ENCODE measurements at places on chromosomes 11 and 22.

DNA sequence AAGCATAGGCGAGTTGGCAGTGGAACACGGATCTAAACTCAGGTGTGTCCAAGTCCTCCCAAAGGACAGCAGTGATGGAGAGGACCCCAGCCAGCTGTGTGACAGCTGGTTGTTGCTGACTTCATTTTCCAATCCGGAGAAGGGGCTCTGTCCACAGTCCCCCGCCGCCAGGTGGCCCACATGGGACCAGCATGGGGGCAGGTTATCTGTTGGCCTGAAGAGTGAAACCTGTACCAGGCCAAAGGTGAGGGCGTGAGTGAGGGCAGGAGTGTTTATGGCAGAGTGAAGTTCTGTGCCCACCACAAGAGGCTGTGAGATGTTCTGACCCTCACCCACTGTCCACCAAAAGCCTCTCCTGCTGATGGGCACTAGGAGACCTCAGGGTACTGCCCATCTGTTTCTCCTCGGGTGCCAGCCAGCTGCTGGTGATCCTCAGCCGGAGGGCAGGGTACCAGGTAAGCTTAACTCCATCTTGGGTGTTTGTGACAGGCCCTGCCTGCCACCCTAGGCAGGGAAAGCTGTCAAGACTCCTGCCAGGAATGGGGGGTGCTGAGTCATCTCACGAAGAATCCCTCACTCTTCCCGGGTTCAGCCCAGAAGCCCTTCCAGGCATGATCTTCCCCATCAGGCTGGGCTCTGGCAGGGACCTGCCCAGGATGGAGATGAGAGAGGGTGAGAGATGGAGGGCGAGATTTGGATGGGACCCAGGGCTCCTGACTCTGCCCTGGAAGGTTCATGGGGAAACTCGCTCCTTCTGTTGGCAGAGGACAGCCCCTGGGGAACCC, 15.5 kb upstream of the TAB1 start:
- DNase-seq = no peak

DNA sequence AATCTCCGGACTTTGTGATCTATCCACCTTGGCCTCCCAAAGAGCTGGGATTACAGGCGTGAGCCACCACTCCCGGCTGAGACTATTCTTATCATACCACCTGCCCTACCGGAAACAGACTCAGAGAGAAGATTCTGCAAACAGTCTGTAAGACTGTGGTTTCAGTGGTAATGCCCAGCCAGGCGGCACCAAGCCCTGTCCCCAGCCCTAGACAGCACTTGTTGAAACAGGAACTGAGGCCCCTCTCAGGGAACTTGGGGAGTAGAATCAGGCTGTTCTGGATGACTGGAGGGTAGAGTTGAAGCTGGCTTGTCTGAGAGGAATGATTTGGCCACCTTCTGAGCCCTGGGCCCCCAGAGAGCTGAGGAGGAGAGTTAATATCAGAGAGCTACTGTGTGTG, 1.3 kb upstream of the INSC start:
- no peak for DNase-seq

GRCh38 chr22:46309526-46310085, 12.9 kb downstream of the GTSE1 start:
- DNase-seq = no peak

DNA sequence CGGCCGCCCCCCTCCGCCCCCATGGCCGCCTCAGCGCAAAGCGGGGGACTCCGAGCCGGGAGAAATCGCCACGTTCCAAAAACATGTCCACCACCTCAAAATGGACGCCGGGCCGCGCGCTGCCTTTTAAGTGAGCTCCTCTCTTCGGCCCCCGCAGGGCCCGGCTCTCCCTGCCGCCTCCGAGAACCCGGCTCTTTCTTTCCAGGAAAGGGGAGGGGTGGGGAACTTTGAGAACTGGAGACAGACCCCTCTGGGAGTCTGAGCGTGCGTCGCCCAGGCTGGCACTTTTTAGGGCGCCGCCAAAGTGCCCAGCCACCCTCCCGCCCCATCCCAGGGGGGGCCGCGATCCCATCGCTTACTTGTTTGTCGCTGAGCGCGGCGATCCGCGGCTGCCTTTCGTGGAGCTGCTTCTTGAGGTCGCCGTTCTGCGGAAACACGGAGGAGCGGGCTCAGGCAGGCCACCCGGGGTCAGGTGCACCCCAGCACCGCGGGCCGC, 1.6 kb downstream of the PHF21B start:
- peak; percentile 89 for DNase-seq

DNA sequence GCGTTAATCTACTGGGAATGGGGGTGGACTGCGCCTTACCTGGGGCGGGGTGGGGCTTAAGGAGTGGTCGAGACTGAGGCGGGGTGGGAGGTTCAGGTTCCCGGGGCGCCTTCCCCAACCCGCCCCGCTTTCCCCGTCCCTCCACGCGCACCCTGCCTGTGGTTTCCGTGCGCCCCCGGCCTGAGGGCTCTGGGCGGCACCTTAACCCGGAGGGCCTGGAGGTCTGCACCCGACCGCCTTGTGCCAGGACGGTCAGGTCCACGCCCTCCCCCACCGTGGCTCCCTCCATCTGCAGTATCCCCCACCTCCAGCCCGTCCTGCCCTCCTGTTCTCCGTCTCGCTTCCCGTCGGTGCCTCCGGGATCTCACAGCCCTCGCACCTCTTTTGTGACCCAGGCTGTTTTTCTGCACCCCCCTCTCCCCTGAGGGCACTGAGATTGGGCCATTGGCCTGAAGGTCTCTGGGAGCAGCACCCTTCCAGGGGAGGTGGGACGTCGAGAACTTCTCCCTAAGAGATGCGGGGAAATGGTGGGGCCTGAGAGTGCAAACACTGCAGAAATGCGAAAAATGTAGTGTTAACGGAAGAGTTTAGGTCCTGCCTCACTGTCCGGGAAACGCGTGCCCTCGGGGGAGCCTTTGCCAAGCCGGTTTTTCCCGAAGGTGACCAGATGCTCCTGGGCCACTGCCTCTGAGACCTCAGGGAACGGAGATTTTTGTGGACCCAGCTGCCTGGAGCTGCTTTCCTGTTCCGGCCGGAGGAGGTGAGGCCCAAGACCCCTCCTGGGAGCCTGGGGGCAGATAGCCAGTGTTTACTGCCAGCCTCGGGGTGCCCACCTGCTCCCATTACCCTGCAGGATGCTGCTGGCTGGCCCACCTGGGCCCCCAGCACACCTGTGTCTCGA, 1.2 kb upstream of the ASCL2 start:
- DNase-seq = no peak
